GM23248 (cell line): ENCODE measurements at places on chromosomes 5 and 9. TPM values are rescaled to one million over a fixed set of nuclear protein-coding genes. Genes with fewer than 3 reads are reported as not detected.

DNA sequence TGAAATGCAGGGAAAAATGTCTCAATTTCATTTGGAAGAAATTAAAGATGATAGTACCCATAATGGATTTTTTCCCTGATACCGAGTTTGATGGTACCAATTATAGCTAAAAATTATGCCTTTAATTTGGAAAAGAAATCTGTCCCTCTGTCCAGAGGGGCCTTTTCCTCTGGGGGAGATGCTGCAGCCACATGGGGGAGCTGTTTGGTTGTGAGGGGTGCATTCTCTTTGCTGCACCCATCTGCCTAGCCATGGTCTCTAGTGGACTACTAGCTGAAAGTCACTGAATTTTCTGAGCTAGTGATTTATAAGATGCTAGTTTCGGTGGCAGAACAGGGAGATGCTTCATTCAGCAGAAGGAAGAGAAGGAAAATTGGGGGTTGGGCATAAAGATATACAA, 9.6 kb downstream of the SEC61B start:
- DNase-seq = peak; percentile 47

DNA sequence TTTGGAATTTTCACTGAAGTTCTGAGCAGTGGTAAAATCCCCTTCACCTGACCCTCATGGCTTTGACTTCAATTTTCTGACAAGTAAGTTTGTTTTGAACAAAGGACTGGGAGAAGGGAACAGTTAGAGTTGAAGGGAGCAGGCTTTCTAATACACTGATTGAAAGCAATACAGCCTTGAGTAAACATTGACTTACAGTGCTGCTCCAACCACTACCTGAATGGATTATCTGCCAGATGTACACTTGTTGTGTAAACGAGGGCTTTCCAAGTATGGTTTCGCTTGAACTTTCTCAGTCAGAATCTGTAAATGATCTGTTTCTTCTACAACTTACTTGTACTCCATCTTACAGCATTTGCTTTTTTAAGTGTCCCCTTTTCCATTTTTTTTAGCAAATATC, 1414.9 kb upstream of the NUDT12 start:
- no peak for DNase-seq

The CYSRT1 gene
- total RNA-seq = 0.43 TPM in 1 of 2 replicates, not detected in the other

DNA sequence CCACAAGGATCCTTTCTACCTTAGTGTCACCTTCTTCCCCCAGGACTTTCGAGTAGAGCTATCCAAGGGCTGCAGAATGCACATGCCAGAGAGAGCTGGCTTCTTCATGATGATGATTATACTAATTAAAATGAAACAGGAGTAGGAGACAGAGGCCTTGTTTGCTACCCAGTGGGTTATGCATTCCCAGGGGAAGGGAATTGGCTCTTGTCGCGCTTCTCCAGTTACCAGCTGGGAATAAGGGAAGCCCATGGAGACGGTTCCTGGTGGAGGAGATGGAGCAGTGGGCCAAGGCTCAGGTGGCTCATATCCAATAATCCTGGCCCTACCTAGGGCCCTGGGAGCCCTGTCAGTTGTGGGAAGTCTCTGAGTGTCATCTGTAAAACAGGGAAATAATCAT, 65.1 kb downstream of the WWC1 start:
- DNase-seq = no peak

DNA sequence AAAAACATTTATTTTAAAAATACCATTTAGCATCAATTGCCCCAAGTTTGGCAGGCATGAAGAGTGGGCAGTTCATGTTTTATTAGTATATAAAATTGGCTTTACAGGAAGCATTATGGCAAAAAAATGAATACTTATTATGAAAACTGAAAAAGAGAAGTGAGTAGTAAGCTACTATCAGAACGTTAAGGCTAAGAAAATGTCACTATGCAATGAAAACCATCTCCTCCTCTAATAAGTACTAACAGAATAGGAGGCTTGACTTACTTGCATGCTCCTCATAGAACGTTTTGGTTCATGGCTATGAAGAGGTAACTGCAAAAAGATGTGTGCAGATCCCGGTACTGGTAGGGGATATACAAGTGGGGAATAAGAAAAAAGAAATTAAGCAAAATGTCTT, 23.6 kb downstream of the TICAM2 start:
- DNase-seq = no peak

DNA sequence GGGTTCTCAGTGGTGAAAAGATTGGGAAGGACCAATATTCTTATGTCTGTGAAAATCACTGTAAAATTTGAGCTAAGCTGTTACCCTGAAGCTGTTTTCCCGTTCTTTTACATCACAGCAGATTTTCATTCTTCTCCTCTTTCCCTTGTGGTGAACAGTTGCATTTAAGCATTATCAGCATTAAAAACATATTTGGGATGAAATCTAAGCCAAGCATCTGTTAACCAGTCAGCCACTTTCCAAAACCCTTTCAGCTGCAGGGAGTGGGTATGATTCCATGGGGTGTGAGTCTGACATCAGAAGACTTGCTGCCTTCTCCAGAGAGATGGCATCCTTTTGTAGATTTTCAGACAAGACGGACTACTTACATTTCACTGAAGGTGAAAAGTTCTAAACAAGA, 97.2 kb downstream of the TRIO start:
- peak; percentile 62 for DNase-seq

DNA sequence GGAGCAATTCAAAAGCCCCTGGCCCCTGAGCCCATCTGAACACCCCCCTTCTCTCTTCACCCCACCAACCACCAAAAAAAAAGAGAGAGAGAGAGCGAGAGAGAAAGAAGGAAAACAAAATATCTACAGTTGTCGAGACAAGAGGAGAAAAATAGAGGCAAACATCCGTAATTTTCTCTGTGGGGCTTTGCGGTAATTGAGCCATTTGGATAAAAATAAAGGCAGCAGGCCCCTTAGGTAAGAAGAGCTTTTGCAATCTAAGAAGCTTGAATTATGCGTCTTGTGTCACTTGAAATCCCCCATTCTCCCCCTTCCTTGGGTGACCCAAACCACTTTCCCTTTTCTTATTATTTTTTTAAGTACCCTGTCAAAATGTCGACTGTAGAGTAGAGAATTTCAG, 35.5 kb upstream of the FUBP3 start:
- DNase-seq = no peak

DNA sequence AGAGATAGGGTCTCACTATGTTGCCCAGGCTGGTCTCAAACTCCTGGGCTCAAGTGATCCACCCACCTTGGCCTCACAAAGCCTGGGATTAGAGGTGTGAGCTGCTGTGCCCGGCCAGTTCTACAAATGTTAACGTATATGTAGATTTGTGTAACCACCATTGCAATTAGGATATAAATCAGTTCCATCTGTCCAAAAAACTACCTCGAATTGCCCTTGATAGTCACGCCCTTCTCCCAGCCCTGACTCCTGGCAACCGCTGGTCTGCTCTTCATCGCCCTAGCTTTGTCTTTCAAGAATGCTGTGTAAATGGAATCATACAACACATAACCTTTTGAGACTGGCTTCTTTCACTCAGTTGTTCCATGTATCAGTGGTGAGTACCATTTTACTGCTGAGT, 46.1 kb upstream of the PPARGC1B start:
- DNase-seq = no peak
